ENCODE measurements at places on chromosomes 2 and 18. TPM values are rescaled to one million over a fixed set of nuclear protein-coding genes. Genes with fewer than 3 reads are reported as not detected.
A peak's percentile ranks its signal among the peaks of the same experiment; 100 is the strongest.

GRCh38 chr2:238256594-238257104, 16.8 kb upstream of the HES6 start:
- no peak overlapping the region for H3K27ac ChIP-seq
- peak; percentile 70 for DNase-seq
- H3K36me3 ChIP-seq = peaks cover 25% of the 10 kb centered on the region
- H3K4me1 ChIP-seq = no peaks in the 10 kb centered on the region
- H3K4me3 ChIP-seq = no peak overlapping the region
- H3K27me3 ChIP-seq = no peaks in the 10 kb centered on the region

DNA sequence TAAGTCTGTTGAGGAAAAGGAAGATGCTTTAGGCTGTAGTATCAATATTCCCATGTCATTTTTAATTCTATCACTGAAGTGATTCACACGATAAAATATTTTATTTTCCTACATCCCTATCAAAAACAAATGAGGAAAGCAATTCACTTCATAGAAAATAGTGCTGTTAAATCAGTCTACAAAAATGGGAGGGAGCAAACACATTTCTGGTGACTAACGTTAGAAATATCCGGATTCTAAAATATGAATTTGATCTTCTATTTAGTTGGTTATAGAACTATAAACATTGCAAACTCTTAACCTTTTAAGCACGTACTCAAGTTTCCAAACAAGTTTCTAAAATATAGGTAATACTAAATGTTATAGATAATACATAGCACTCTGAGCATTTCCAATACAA, 20.8 kb downstream of the ATF2 start:
- H3K27me3 ChIP-seq = no peaks in the 10 kb centered on the region
- no peak overlapping the region for H3K4me3 ChIP-seq
- H3K4me1 ChIP-seq = peaks cover 6% of the 10 kb centered on the region
- H3K27ac ChIP-seq = no peak overlapping the region

GRCh38 chr2:134468776-134469175, 214.9 kb downstream of the MGAT5 start:
- no peaks in the 10 kb centered on the region for H3K27me3 ChIP-seq
- H3K4me3 ChIP-seq = no peak overlapping the region
- no peaks in the 10 kb centered on the region for H3K36me3 ChIP-seq
- no peaks in the 10 kb centered on the region for H3K4me1 ChIP-seq
- H3K27ac ChIP-seq = no peak overlapping the region
- DNase-seq = no peak

- DNase-seq = no peak
- H3K36me3 ChIP-seq = no peaks in the 10 kb centered on the region
Observed at GRCh38 chr18:43570593-43570992, 293.3 kb upstream of the SYT4 start.

DNA sequence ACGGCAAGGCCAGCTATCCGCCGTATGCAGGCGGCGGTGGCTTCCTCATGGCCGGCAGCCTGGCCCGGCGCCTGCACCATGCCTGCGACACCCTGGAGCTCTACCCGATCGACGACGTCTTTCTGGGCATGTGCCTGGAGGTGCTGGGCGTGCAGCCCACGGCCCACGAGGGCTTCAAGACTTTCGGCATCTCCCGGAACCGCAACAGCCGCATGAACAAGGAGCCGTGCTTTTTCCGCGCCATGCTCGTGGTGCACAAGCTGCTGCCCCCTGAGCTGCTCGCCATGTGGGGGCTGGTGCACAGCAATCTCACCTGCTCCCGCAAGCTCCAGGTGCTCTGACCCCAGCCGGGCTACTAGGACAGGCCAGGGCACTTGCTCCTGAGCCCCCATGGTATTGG, 3.1 kb downstream of the B3GNT7 start:
- no peak overlapping the region for H3K27ac ChIP-seq
- no peaks in the 10 kb centered on the region for H3K4me1 ChIP-seq
- H3K4me3 ChIP-seq = no peak overlapping the region
- no peaks in the 10 kb centered on the region for H3K27me3 ChIP-seq
- H3K36me3 ChIP-seq = no peaks in the 10 kb centered on the region

- H3K27ac ChIP-seq = no peak overlapping the region
- no peak overlapping the region for H3K4me3 ChIP-seq
- no peaks in the 10 kb centered on the region for H3K36me3 ChIP-seq
Observed at GRCh38 chr2:1599301-1600085, 144.8 kb downstream of the PXDN start.

DNA sequence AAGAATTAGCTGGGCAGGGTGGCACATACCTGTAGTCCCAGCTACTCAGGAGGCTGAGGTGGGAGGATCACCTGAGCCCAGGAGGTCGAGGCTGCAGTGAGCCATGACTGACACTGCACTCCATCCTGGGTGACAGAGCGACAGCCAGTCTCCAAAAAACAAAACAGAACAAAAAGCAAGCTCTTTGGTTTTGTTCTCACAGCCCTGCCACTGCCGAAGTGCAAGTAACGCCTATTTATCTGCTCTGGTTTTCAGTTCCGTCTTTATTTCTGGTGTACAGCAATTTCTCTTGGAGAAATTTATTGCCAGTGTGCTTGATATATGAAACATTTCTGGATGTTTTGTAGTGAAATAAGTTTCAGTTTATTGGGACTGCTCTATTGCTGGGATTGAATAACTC, 61.9 kb downstream of the RAB10 start:
- DNase-seq = no peak
- H3K27ac ChIP-seq = no peak overlapping the region

DNA sequence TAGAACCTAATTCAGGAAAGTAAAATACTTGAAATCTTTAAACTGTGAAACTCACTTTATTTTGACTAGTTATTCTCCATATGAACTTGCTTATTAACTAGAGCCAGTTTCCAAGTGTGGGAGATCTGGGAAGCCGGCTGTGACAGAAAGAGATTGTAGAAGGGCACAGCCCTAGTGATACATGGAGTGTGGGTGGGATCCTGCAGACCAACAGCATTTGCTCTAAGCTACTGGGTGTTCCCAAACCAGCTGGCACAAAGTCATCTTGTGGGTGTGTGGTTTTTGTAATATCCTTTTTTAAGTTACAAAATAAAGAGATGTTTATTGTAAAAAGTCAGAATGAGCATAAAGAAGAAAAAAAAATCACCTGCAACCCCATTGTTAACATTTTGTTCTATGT, 3.4 kb downstream of the DUSP19 start:
- H3K4me1 ChIP-seq = peaks cover 10% of the 10 kb centered on the region
- peaks cover 6% of the 10 kb centered on the region for H3K27me3 ChIP-seq
- H3K27ac ChIP-seq = no peak overlapping the region
- H3K36me3 ChIP-seq = no peaks in the 10 kb centered on the region
- H3K4me3 ChIP-seq = no peak overlapping the region

DNA sequence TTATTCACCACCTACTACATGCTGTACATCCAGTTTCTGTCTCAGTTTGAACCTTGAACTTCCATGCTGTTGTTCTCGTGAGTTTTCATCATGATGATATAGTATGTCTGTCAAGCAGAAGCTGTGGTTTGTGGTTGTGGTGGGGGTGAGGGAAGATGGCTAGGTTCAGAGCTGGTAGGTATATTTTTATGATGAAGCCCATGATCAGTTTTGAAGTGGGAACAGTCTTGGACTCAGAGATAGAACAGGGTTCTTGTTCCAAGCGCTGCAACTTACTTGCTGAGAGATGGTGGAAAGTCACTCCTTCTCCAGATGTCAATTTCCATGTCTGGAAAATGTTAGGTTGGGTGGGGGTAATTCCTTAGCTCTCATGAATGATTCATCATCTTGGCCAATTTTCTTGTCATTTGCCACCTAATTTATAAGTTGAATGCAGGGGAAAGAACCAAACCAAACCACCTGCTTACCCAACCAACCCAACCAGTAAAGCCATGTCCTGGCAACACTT, 21.6 kb downstream of the PMAIP1 start:
- no peaks in the 10 kb centered on the region for H3K27me3 ChIP-seq
- H3K27ac ChIP-seq = no peak overlapping the region

- DNase-seq = no peak
- no peaks in the 10 kb centered on the region for H3K27me3 ChIP-seq
- no peaks in the 10 kb centered on the region for H3K4me1 ChIP-seq
Observed at GRCh38 chr18:47729356-47729755, 201.1 kb downstream of the SMAD2 start.

DNA sequence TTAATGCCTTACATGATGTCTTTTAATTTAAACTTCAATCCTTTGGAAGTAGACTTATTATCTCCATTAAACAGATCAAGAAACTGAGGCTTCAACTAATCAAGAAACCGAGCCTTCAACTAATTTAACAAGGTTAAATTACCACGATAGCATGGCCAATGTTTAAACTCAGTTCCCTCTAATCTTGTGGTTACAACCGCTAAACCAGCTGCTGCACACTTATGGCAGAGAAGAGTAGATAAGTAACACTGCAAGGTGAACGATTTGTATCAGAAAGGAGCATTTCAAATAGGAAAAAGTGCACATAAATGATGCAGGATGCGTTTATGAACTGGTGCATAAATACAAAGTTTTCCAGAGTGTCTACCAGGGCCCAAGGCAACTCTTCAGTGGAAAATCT, 144.6 kb upstream of the CAVIN2 start:
- H3K27me3 ChIP-seq = peaks cover 3% of the 10 kb centered on the region
- no peaks in the 10 kb centered on the region for H3K4me1 ChIP-seq
- DNase-seq = no peak
- H3K27ac ChIP-seq = no peak overlapping the region
- no peaks in the 10 kb centered on the region for H3K36me3 ChIP-seq
- no peak overlapping the region for H3K4me3 ChIP-seq

DNA sequence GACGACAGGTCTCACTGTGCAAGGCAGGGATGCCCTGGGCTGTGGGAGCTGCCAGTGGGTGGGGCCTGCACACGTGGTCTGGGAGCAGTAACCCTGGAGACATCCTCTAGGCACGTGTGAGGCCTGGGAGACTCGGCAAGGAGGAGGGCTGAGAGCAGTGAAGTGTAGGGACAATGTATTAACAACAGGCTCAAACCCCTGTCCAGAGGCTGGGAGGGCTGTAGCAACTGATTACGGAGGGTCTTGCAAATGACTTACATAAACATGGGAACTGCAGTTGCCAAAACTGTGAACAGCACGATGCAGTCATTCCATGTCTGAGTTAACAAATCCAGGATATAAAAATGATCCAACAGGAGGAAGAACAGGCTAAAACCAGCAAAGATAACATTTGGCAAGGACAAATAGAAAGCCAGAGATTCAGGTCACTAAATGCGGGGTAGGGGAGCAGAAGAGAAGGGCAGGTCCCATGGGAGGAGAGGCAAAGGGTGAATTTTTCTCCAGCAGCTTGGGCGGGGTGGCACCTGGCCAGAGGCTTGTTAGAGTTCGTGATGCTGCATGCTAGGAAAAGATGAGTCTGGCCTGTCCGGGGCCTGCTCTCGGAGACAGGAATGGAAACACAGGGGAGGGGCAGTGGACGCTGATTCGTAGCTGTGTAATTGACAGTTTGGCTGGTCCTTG, 44.9 kb downstream of the CYP27C1 start:
- DNase-seq = no peak
- H3K4me1 ChIP-seq = no peaks in the 10 kb centered on the region
- no peaks in the 10 kb centered on the region for H3K36me3 ChIP-seq
- H3K27ac ChIP-seq = no peak overlapping the region
- H3K4me3 ChIP-seq = no peak overlapping the region

DNA sequence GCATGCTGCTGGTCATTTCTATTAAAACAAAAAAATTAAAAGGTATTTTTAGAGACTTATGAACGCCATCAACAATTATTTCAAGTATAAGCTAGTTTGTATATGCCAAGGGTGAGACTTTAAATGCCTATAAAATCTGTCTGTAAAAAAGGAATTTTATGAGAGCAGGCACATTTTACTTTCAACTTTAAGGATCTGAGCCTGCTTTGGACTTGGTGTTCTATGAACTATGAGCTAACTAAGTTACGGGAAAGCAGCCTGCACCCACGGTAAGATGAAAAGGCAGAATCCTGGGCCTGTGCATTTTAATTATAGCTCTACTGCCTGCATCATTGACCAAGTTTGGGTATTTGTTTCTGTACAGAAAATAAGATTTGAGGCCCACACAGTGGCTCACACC, 95.4 kb downstream of the PLEKHM3 start:
- H3K27me3 ChIP-seq = no peaks in the 10 kb centered on the region
- DNase-seq = no peak
- no peak overlapping the region for H3K4me3 ChIP-seq
- no peak overlapping the region for H3K27ac ChIP-seq
- H3K36me3 ChIP-seq = peaks cover 25% of the 10 kb centered on the region
- H3K4me1 ChIP-seq = no peaks in the 10 kb centered on the region

DNA sequence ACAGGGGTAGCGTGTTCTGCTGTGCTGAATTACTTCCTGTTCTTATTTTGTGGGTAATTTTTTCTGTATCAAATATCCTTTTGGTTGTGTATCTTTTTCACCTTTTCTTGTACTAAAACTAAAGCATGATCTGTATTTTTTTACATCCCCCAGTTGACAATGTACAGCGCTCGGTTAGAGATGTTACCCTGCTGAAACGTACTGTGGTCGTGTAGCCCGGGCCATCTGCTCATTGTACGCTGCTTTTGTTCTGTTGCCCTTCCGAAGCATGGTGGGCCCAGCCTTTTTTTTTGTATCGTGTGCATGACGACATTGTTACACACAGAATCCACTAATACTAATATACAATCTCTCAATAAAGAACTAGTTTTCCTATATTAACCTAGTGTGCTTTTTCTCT, 233.1 kb downstream of the HAUS1 start:
- peaks cover 18% of the 10 kb centered on the region for H3K4me1 ChIP-seq
- H3K4me3 ChIP-seq = no peak overlapping the region
- H3K27me3 ChIP-seq = peaks cover 17% of the 10 kb centered on the region
- no peak overlapping the region for H3K27ac ChIP-seq

- no peak overlapping the region for H3K27ac ChIP-seq
- no peaks in the 10 kb centered on the region for H3K27me3 ChIP-seq
- no peaks in the 10 kb centered on the region for H3K36me3 ChIP-seq
Observed at GRCh38 chr2:71721362-71721665, 268.0 kb downstream of the DYSF start.

GRCh38 chr2:46471019-46471583, 8.3 kb upstream of the TMEM247 start:
- H3K27me3 ChIP-seq = no peaks in the 10 kb centered on the region
- H3K4me3 ChIP-seq = no peak overlapping the region
- H3K4me1 ChIP-seq = no peaks in the 10 kb centered on the region

DNA sequence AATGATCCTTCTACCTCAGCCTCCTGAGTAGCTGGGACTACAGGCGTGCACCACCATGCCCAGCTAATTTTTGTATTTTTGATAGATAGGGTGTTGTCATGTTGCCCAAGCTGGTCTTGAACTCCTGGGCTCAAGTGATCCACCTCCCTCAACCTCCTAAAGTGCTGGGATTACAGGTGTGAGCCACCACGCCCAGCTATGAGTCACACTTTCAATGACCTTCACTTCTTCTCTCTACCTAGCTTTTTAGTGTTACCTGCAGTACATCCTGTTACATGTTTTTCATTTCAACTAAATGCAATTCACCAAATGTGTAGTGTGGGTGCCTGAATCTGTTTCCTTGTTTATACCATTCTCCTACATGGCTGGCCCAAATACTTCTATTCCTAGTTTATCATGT, 64.0 kb downstream of the SLC39A10 start:
- no peak for DNase-seq
- no peak overlapping the region for H3K4me3 ChIP-seq

GRCh38 chr2:206846331-206846730, 80.9 kb downstream of the FASTKD2 start:
- DNase-seq = no peak
- no peaks in the 10 kb centered on the region for H3K27me3 ChIP-seq
- H3K4me3 ChIP-seq = no peak overlapping the region
- no peaks in the 10 kb centered on the region for H3K4me1 ChIP-seq
- no peaks in the 10 kb centered on the region for H3K36me3 ChIP-seq

The PPP1R1C gene
- not detected for total RNA-seq

The RAMP1 gene
- not detected for total RNA-seq

The DES gene
- not detected for total RNA-seq

The DNAJC5G gene
- not detected for total RNA-seq

The GULP1 gene
- not detected for total RNA-seq

The AFF3 gene
- total RNA-seq = 10.1 TPM

The CD226 gene
- 65.1 TPM for total RNA-seq

The TBR1 gene
- total RNA-seq = 0.32 TPM
